MM.1S (cell line): ENCODE measurements at places on chromosomes 4 and X.
A peak's percentile ranks its signal among the peaks of the same experiment; 100 is the strongest.

DNA sequence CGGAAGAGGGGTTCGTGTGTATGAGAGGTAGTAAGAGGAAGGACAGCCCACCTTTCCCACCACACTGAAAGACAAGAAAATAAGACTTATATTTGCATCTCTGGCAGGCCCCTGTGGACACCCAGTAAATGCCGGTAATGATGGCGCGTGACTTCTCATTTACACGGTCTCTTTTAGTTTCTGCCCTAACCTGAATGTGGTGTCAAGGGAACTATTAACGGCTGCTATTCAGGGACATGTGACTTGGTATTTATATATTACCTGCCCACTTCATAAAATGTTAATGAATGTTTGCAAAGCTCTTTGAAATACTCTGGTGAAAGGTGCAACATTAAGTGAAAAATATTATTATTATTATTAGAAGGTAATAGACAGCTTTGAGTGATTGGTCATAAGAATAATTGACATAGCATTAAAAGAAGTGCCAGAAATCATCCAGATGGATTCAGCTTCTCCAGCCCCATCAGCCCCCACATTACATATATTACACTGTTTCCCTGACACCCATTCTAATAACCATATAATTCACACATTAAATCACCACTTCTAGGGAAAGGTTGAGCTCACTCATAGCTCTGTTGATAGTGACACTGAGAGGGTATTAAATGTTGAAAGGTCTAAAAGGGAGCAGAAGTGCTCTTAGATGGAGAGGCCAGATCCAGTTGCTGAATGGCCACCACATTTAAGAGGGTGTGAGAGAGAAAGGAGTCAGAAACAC, 83.0 kb upstream of the BEND4 start:
- no peak for DNase-seq

DNA sequence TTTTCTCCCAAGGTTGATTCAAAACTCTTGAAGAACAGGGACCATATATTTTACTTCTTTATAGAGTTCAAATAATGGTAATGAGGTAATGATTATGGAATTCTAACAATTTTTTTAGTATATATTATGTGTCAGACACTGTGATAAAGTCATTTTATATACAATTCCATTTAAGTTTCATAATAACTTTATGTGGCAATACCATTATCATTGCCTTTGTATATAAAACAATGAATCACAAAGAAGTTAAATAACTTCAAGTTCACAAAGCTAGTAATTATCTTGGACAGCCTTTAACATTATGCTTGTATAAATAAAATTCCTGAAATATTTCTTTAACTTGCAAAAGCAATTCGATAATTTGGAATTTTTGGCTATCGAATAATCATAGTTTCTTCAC, 20.6 kb downstream of the MAGEC1 start:
- no peak for DNase-seq

GRCh38 chrX:132004728-132005127, 18.4 kb upstream of the STK26 start:
- no peak for DNase-seq

- no peak for DNase-seq
Measured at GRCh38 chr4:114549638-114550037, 49.0 kb upstream of the UGT8 start.

GRCh38 chr4:83862471-83862870, 326.6 kb downstream of the GPAT3 start:
- DNase-seq: no peak

DNA sequence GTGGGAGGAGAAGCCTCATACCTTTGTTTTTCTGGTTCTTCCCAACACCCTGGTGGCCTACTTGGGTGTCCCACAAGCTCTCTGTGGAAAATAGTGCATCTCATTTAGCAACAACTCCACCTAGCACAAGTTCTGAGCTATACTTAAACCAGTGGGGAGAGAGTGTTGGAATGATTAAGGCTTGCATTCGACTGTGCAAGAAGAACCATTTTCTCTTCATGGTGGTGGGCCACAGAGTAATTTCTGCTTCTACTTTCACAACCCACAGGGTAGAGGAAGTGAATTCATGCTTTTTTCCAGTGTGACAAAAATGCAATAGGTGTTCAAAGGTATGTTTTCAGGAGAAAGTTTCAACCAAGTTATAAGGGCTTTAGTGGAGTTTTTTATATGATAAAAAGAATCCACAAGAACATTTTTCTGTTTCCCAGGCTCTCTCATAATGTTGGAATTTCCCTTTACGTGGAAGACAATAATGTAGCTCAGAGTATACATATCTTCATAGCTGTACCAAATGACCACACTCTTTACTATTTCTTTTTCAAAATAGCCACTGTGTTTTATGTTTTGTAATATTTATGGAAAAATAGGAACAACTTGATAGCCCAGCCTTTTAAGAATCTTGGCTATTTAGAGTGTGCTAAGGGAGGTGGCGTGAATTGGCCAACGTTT, 80.3 kb upstream of the HHIP start:
- no peak for DNase-seq

GRCh38 chr4:173697840-173698239, 167.8 kb upstream of the HAND2 start:
- no peak for DNase-seq

DNA sequence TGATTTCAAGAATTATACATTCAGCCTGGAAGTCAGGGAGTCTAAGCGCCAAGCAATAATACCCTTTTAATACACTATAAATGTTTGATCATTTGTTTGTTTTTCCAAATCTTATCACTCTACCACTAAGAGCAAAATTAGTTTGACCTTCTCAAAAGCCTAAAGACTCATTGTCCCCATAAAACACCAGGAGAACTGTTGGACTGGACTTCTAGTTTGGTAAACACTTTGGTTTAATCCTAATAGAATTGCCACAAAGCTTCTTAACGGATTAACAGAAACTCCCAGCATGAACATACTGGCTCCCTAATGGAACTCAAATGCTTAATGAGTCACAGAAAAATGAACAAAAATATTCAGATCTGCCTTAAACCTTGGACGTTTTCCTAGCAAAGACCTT, 34.9 kb downstream of the SYTL5 start:
- DNase-seq: no peak

- DNase-seq: peak; percentile 84
Measured at GRCh38 chrX:20266810-20267606, at the start of gene RPS6KA3. Gene RPS6KA3, minus strand, starts transcription at chrX:20266909. Its CDS starts 277 bp downstream, at chrX:20266632.

GRCh38 chr4:103019308-103020124, at the start of gene SLC9B1:
Gene SLC9B1, minus strand, starts transcription at chr4:103019705. Its CDS starts 27,994 bp downstream, at chr4:102991711.
- DNase-seq: peak; percentile 94

DNA sequence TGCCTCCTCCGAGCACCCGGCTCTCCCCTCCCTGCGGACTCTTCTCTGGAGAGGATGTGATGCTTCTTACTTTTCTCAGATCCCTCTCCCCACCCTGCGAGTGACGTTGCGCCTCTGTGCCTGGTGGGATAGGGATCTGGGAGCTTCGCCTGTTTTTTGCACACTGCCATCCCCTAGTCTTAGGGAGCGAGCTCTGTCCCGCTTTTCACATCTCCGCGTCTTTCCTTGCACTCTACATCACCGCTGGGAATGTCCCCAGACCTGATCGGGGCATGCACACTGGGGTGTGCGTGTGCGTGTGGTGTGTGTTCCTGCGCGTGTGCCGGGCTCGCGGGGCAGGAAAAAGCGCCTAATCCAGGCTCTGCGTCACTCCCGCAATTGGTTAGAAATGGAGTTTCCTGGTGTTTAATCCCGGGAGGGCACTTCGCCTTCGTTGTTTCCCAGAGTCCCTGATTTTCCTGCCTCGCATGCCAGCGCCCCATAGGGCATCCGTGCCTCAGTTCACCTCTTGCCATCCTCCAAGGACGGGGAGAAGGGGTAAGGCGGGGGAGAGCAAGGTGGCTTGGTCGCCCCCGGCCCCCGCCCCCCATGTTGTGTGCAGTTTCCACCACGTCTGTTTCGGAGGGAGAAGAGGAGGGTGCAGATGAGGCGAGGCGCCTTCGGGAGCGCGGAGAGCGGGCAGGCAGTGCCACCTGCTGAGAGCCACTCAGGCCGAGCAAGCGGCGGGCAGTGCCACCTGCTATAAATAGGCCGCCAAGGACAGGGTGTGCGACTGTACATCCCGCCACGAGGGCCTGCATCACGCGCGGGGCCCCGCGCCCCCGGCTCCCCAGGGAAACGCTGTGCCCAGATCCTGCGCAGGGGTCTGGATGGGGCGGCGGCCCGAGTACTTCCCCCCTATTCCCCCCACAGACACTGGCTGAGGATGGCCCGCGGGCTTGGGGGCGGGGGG, 759 bp upstream of the TBC1D1 start:
- peak; percentile 57 for DNase-seq

DNA sequence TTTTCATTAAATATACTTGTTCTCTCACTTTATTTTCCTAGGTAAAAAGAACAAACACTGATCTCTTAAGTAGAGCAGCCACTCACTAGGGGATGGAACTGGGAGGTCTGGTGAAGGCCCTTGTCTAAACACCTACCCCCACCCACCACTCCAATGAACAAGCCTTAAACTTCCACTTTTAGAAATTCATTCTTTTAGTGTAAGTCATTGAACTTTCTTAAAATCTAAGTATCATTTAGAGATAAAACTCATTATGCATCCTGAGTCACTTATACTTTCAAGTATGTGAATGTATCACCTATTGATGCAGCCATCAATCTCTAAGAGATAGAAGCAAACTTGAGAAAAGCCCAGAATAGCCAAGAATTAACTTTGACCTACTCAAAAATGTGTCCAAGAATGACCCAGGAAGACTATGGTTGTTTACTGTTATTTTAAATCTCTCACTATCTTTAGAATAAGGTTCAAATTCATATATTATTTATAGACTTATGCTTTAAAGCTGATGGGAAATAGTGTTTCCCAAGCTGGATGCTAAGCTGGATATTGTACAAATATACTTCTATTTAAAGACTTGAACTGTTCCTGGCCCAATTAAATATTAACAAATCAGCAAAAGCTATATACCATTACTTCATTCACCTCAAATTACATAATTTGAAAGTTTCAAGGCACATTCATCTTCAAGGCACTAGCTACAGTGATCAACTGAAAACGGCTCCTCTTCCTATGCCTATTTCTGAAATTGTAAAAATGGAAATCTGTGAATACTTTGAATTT, 49.5 kb downstream of the CAMK2D start:
- no peak for DNase-seq

GRCh38 chrX:14027036-14027435, 2.7 kb downstream of the GEMIN8 start:
- no peak for DNase-seq

GRCh38 chr4:36446275-36446674, 164.9 kb downstream of the DTHD1 start:
- no peak for DNase-seq

GRCh38 chr4:145665773-145666172, 14.2 kb upstream of the C4orf51 start:
- no peak for DNase-seq

DNA sequence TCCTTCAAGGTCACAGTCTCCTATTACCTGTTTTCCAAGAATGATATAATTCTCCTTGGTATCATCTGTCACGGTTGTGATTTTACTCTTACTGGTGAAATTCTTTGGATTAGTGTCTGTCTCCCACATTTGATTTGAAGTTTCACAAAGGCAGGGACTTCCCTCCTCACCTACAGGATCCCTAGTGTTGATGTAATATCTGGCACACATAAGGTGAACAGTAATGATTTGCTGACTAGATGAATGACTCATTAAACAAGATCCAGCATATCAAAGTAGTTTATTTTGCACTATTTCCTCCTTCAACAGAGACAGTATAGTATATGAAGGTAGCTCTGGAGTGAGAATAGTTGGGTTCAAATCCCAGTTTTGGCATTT, 135.3 kb upstream of the IL1RAPL2 start:
- no peak for DNase-seq

- DNase-seq: no peak
Measured at GRCh38 chrX:50648156-50648555, 165.8 kb downstream of the SHROOM4 start.

- no peak for DNase-seq
Measured at GRCh38 chr4:188596021-188596420, 456.8 kb downstream of the TRIML1 start.

GRCh38 chr4:184657144-184657543, 7.6 kb downstream of the PRIMPOL start:
- no peak for DNase-seq
